ENCODE measurements at places on chromosomes 1 and 21.

- DNase-seq, result no peak
Measured at GRCh38 chr1:235588156-235588555, 61.4 kb downstream of the GNG4 start.

DNA sequence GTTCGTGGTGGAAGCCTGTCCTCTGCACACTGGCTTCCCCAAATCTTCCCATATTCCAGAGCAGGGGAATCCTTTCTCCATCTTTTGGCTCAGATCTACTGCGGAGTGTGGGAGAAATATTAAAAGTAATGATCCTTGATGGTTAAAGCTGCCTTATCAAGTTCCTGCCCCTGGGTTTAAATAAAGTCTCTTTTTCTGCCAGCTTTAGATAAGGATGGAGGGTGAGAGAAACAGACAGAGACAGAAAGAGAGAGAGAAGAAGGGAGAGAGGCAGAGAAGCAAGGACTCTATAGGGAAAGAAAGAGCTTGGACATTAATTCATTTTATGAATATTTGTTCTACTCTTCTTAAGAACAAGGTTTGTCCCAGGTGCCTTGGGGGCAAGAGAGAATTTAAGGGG is 98.0 kb downstream of the KCNJ15 start:
- no peak for DNase-seq

DNA sequence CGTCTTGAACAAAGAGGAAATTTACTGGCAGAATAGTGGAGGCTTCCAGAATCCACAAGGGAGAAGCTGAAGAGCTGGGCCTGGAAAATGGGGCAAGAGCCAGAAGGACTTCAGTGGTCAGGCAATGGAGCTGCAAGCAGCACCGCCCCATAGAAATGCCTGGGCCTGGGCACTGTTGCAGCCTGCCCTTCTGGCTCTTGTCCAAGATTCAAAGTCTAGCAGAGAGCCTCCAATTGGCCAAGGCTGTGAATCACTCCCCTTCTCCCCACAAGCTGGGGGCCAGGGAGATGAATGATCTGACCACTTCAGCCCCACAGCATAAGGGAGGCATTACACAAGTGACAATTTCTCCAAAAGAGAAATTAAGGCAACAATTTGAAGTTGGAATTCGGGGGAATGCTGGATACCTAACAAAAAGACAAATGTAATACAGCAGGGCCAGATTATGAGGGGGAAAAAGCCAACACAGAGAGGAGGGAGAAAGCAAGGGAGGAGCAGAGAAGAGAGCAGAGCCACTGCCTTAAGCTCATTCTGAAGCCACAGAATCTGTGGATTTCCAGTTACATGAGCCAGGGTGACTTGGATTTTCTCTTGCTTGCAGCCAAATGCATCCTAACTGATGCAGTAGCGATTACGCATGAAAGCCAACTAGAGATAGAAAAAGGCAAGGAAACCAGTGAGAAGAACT is 80.3 kb downstream of the LRIG2 start:
- DNase-seq, result no peak

DNA sequence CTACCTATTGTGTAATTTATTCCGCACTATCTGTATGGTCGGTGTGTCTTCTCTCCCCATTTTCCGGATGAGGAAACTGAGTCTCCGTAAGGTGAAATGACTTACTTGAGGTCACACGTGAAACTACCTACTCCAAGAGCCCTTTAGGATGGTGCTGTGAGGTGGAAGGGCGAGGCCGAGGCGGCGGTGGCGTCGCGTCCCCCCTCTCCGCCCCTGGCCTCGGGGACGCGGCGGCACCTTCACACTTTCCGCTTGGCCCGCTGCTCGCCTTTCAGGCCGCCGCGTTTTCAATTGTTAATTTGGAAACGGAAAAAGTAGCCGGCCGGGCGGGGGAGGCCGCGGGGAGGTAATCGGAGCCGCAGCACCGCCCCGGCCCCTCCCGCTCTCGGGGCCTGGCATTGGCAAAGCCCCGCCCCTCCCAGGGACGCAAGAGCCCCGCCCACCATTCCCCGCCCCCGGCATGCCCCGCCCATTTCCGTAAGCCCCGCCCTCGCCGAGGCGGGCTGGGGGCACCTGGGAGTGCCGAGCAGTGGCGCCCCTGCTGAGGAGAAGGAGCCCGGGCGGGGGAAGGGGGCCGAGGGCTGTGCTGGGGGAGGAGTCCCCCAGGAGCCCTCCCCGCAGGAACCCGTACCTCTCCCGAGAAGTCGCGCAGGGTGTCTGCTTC is 18.6 kb downstream of the KCNQ4 start:
- DNase-seq, result no peak

DNA sequence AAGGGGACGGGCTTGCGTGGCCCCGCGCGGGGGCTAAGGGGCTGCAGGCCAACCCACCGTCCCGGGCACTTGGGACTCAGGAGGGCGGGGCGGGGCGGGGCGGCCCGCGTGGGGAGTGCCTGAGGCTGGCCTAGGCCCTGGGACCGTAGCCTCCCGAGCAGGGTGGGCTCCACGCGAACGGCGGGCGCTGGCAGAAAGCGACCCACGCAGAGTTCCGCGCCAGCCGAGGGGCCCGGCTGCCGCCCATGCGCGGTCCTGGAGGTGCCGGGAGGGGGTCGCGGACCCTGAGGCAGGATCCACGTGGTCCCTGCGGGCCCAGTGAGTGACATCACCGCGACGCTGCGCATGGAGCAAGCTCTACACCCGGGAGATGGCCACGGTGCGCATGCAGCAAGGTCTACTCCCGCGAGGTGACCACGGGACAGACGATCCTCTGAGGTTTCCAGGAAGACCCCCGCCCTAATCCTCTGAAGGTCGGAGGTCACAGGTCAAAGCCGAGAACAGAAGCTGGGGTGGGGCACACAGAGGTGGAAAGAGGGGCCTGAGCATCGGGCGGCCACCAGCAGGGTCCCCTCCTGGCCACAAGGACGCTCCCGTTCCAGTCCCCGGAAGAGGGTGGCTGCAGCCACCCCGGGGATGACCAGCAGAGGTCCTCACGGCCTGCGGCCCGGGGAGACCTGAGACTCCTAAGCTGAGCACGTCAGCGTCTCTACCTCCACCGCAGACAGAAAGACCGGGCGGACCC is 13.5 kb upstream of the SLC19A1 start:
- no peak for DNase-seq

GRCh38 chr1:73914951-73915350 is 283.0 kb downstream of the LRRIQ3 start:
- no peak for DNase-seq

DNA sequence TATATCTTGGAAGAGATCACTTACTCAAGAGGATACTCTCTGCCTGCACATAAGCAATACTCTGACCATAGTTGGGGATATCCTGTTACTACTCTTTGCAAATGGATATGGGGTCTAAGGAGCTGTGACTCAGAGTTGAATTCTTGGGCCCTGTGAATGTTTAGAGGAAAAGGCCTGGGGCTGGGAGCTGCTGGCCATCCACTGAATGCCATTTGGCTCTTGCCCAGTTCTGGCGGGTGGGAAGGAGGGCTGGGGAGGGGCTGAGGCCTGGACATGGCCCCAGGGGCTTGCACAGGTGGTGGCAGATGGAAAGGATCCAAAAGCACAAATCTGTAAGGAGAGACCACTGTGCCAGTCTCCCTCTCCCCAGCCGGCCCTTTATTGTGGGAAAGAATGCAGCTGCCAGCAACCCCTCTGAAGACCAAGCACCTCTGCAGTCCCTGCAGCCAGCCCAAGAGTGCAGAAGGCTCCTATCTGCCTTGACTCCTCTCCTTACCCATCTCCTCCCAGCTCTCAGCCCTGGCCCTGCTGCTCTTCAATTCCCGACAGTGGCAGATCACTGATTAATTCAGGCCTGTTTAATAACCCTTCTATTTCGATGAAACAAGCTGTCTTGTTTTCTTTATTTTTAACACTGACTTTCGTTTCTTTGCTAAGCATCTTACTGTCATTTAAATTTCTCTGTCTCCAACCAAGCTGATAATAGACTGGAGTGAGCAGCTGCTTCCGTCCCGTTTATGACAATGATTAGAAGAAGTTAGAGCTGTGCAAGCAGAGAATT is 12.1 kb downstream of the PLXNA2 start:
- no peak for DNase-seq

DNA sequence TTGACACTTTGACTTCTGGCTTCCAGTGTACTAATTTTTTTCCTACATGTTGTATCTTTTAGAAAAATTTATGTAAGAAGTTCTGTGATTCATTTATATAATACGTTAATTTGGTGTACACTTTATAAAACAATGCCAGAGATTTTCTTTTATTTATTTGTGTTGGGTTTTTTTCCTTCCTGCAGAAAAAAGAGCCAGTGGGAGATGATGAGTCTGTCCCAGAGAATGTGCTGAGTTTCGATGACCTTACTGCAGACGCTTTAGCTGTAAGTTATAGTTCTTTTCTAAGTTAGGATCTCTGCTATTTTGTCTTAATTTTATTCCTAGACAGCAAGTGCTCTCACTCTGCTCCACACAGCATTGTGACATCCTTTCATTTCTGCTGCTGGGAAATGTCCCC is 14.4 kb downstream of the SARS1 start:
- no peak for DNase-seq

- DNase-seq, result no peak
Measured at GRCh38 chr1:17631410-17631809, 91.9 kb downstream of the ARHGEF10L start.

DNA sequence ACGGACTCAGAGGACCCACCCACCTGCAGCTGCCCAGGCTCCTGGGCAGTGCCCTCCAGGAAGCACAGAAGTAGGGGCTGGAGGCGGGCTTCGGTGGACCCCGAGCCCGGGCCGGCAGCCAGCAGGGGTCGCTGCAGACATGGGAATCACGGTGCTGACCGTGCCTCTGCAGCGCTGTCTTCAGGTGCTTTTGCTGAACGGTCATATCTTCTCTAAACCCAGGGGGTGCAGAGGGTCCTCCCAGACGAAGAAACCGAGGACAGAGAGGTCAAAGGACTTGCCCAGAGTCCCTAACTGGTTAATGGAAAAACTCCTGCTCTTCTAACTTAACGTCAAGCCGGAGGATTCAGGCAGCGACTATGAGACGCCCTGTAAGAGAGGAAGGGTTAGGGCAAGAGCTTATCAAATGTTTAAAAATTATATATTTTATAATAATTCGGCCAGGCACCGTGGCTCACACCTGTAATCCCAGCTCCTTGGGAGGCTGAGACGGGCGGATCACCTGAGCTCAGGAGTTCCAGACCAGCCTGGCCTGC is 21.5 kb upstream of the LEFTY2 start:
- DNase-seq, result no peak

- no peak for DNase-seq
Measured at GRCh38 chr1:43666608-43667007, 16.7 kb downstream of the KDM4A start.

GRCh38 chr1:160257411-160258015 is 4.8 kb downstream of the DCAF8 start:
- DNase-seq, result no peak

GRCh38 chr1:85582687-85583591 is 2.4 kb downstream of the CCN1 start:
- no peak for DNase-seq

GRCh38 chr1:176559878-176560277 is 96.9 kb downstream of the PAPPA2 start:
- DNase-seq, result peak; percentile 10

GRCh38 chr1:221886743-221887414 is 145.0 kb upstream of the DUSP10 start:
- DNase-seq, result no peak

GRCh38 chr1:28900562-28900961 is 13.8 kb upstream of the EPB41 start:
- no peak for DNase-seq

DNA sequence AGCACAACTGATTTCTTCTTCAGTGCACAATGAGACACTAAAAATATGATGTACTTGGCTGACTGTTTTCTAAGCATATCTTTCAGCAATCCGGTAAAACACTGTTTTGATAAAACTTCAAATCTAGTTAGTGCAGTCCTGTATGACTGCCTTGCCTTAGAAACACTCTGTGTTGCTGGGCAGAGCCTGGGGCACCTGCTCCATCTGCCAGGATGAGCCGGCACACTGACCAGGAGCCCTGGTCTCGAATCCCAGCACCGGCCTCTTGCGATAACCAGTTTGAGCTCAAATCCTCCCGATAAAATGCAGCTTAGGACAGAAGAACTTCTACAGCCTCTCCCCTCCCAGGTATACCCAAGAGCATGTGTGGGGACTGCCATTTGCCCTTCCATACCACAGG is 199.5 kb downstream of the SIPA1L2 start:
- no peak for DNase-seq

- DNase-seq, result no peak
Measured at GRCh38 chr1:174157157-174157806, 2.0 kb upstream of the RABGAP1L start.

- DNase-seq, result no peak
Measured at GRCh38 chr1:15172405-15173259, 19.1 kb downstream of the TMEM51 start.

DNA sequence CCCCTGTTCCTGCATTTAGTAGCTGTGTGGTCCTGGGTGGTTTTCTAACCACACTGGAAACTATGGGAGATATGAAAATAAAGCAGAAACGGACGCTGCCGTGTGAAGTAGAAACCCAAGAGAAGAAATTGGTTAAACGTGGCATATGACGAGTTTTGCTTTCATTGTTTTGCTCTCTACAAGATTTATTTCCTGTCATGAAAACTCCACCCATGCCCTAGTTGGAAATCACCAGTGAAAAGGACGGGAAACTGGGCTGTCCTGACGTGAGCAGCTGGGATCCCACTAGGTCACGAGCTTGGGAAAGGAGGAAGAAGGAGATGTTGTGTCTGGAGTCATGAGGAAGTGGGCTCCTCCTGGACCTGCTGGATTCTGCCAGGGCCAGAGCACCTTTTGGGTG is 120.8 kb upstream of the GADD45A start:
- DNase-seq, result peak; percentile 75

GRCh38 chr1:180498594-180498993 is 3.8 kb downstream of the ACBD6 start:
- no peak for DNase-seq

- peak; percentile 96 for DNase-seq
Measured at GRCh38 chr1:96388421-96389310, 332.9 kb upstream of the PTBP2 start.

DNA sequence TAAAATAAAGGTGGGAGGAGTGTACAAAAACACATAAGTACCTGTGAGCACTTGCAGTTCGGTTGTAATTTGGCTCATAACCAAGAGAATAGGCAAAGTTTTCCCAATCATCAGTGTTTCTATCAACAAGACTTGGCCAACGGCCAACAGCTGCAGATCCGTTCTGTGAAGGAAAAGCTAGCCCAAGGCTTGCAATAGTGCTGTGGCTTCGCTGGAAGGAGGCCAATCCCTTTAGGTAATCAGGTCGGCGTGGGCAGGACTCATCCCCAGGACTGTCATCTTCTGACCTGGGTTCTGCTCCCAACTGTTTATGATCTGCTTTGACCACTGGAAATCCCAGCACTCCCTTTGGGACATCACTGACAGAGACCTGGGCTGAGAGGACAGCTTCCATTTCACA is 107.8 kb downstream of the LYST start:
- DNase-seq, result no peak

- DNase-seq, result no peak
Measured at GRCh38 chr1:211285196-211285595, 26.0 kb downstream of the RCOR3 start.

- DNase-seq, result no peak
Measured at GRCh38 chr21:39180429-39181019, 2.7 kb downstream of the PSMG1 start.

GRCh38 chr1:11592752-11593151 is 61.5 kb downstream of the FBXO2 start:
- no peak for DNase-seq
